Smooth muscle cell of the pulmonary artery (primary cell): ENCODE measurements at places on chromosomes 1 and 21. TPM values are rescaled to one million over a fixed set of nuclear protein-coding genes. Genes with fewer than 3 reads are reported as not detected.

Gene DCDC2B
- total RNA-seq = not detected in 2 replicates

Gene PLA2G2A
- not detected in 2 replicates for total RNA-seq

Gene FAM72A
- total RNA-seq = 2.3 and 4.0 TPM in 2 replicates

Gene SEC16B
- total RNA-seq = 2.5 and 3.2 TPM in 2 replicates

Gene TRIM67
- total RNA-seq = 0.03 and 0.39 TPM in 2 replicates

Gene PSMD4
- total RNA-seq = 164 and 174 TPM in 2 replicates

Gene MYCL
- 0.33 and 1.4 TPM in 2 replicates for total RNA-seq

Gene KCNT2
- 6.6 and 10.8 TPM in 2 replicates for total RNA-seq

Gene CA14
- total RNA-seq = not detected in 2 replicates

Gene NBPF12
- total RNA-seq = 6.3 and 11.3 TPM in 2 replicates

Gene PIGR
- total RNA-seq = not detected in 2 replicates

Gene S100A7A
- not detected in 2 replicates for total RNA-seq

Gene BRDT
- not detected in 2 replicates for total RNA-seq
